ENCODE measurements at places on chromosomes 12 and 14. TPM values are rescaled to one million over a fixed set of nuclear protein-coding genes. Genes with fewer than 3 reads are reported as not detected.

Gene KLHDC1
- 10.9 TPM for total RNA-seq

Gene BHLHE41
- total RNA-seq = 8.2 TPM

GRCh38 chr12:111838353-111838752 lies 3.7 kb upstream of the MAPKAPK5 start:
- DNase-seq = no peak

- DNase-seq = no peak
Observed at GRCh38 chr12:9344541-9344940, 136.3 kb upstream of the PZP start.
